ENCODE measurements at places on chromosomes 5 and 9.

GRCh38 chr5:137206030-137206715 lies 293.0 kb downstream of the SPOCK1 start:
- DNase-seq, result no peak

GRCh38 chr5:106640511-106640910 lies 1030.2 kb downstream of the EFNA5 start:
- DNase-seq, result no peak

DNA sequence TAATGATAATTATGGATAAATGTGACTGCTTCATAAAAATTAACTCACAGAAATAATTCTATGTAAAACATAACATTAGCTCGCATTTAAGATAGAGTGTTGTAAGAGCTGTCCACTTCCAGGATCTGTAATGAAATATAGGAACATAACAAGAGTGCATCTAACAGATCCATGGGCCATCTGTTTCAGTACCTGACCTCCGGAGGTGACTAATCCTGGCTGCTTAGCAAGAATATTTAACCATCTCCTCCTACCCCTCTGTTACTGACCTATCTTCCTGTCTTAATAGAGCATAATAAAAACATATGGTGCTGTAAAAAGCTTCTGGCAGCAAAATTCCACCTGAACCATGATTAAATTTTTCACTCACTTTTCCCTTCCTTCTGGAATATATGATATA lies 7.1 kb downstream of the PLCXD3 start:
- no peak for DNase-seq

DNA sequence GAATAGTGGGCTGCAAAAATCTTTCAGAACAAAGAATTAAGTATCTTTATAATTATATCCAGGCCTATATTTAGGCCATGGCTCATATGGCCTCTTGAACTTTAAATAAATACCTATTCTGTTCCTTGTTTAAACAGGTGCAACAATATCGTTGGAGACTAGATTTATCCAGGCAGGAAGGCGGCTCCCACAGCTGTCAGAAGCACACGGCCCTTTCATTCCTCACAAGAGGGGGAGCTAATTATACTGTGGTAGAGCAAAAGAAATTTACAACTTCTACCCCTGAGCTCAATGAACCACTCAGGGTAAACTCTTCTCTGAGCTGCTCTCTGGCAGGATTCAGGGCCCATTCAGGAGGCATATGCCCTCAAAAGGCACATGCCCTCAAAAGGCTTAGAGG lies 31.3 kb downstream of the TMEM174 start:
- DNase-seq, result no peak

- no peak for DNase-seq
Measured at GRCh38 chr5:1786621-1787471, 12.8 kb downstream of the MRPL36 start.

- DNase-seq, result no peak
Measured at GRCh38 chr5:83368319-83368718, 103.2 kb upstream of the VCAN start.

- DNase-seq, result no peak
Measured at GRCh38 chr5:114243972-114244317, 117.9 kb upstream of the KCNN2 start.

- DNase-seq, result no peak
Measured at GRCh38 chr5:133219296-133219695, 167.5 kb downstream of the HSPA4 start.

All from neural crest cell (in vitro differentiated cells).